ENCODE measurements at places on chromosomes 5 and 9. TPM values are rescaled to one million over a fixed set of nuclear protein-coding genes. Genes with fewer than 3 reads are reported as not detected.

GRCh38 chr5:170581211-170581610 is 77.4 kb downstream of the KCNIP1 start:
- no peak overlapping the region for H3K27ac ChIP-seq
- H3K4me1 ChIP-seq: no peaks in the 10 kb centered on the region
- no peak for DNase-seq

DNA sequence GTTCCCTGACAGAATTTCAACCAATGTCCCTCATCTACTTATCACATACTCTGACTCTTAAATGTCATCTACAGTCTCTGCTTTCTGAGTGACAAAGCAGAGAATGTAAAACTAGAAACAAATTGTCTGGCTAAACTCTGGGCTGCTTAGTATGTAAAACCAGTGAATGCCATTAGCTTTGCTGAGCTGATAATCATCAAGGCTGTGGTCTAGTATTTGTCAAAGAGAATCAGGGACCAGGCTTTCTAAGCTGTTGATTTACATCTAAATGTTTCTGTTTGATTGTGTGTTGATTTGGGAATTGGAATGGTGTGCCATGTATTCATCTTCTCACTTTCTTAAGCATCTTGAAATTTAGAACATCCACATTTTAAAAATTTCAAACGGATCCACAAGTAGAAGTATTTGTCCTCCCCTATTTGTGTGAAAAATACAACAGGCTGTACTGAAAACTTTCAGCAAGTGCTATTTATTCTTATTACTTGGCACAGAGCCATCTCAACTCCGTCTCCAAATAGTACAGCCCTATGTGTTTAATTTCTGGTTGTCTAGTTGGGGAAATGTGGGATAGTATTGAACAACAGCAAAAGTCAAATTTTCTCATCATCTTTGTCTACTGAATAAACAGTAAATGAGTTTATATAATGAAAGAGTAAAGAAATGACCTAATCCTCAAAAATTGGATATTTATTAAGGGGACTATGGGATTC is 251.5 kb downstream of the KCTD16 start:
- no peak overlapping the region for H3K27ac ChIP-seq
- no peaks in the 10 kb centered on the region for H3K36me3 ChIP-seq
- no peaks in the 10 kb centered on the region for H3K27me3 ChIP-seq
- DNase-seq: no peak
- H3K4me3 ChIP-seq: no peak overlapping the region
- no peaks in the 10 kb centered on the region for H3K4me1 ChIP-seq

GRCh38 chr5:124730381-124730780 is 16.1 kb downstream of the ZNF608 start:
- H3K27me3 ChIP-seq: no peaks in the 10 kb centered on the region
- DNase-seq: no peak
- no peak overlapping the region for H3K27ac ChIP-seq
- no peak overlapping the region for H3K4me3 ChIP-seq

DNA sequence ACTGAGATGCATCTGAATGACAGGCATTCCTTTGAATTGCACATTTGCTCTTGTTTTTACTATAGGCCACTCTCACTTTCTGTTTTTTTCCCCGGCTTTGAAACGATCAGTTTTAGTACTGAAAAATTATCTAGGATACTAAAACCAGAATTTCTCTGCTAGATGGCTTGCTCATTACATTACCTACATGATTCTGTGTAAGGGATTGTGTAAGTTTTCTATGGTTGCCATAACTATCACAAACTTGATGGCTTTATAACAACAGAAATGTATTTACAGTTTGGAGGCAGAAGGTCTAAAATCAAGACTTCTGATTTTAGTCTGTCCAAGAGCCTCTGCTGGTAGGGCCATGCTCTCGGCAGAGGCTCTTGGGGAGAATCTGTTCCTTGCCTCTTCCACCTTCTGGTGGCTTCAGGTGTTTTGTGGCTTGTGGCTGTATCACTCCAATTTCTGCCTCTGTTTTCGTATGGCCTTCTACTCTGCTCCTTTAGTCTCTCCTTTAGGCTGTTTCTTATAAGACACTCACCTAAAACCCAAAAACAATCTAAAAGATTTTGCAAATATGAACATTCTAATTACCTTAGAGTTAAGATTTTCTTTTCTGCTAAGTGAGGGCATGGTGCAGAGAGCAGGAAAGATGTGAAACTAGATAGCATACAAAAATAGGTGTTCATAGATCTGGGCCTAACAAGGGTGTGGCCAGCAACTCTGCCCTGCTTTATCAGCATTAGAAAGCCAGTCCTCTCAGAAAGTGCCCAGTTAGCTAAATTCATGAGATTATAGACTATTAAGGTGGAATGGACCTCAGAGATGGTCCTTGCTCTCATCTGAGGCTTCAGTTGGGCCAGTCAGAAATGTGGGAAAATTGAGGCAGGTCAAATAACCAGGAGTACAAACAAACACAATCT is 93.3 kb upstream of the CDKN2B start:
- H3K4me1 ChIP-seq: no peaks in the 10 kb centered on the region
- H3K27ac ChIP-seq: no peak overlapping the region
- no peak for DNase-seq
- no peaks in the 10 kb centered on the region for H3K36me3 ChIP-seq
- H3K27me3 ChIP-seq: no peaks in the 10 kb centered on the region
- no peak overlapping the region for H3K4me3 ChIP-seq

- H3K27ac ChIP-seq: no peak overlapping the region
- H3K36me3 ChIP-seq: no peaks in the 10 kb centered on the region
- peak overlapping the region; percentile 100 for H3K4me3 ChIP-seq
- no peak for DNase-seq
These were observed 2.1 kb downstream of the GTF3C4 start for GRCh38 chr9:132672413-132672690.

- no peaks in the 10 kb centered on the region for H3K36me3 ChIP-seq
- no peak for DNase-seq
- no peak overlapping the region for H3K27ac ChIP-seq
These were observed 331.6 kb upstream of the SLC30A5 start for GRCh38 chr5:68762201-68762600.

DNA sequence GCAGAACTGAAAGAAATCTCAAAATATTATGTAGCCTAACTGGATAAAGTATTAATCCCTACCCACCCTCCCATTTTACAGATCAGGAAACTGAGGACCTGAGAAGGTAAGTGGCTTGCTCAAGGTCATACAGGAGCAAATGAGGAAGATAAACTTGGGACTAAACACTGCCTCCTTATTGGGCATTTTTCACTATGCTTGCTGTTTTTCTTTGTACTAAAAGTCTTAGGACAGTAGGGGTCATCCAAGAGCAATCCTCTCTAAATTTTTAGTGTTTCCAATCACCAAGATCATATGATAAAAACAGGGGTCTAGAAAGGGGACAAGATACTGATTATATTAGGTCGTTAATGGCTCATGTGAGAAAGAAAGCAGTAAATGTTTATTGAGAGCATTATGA is 80.8 kb downstream of the RORB start:
- H3K36me3 ChIP-seq: no peaks in the 10 kb centered on the region
- no peaks in the 10 kb centered on the region for H3K4me1 ChIP-seq
- no peak overlapping the region for H3K4me3 ChIP-seq
- no peak overlapping the region for H3K27ac ChIP-seq
- DNase-seq: no peak

GRCh38 chr5:179504600-179505396 is 45.6 kb upstream of the RUFY1 start:
- no peaks in the 10 kb centered on the region for H3K36me3 ChIP-seq
- H3K27ac ChIP-seq: no peak overlapping the region
- H3K4me1 ChIP-seq: peaks cover 21% of the 10 kb centered on the region
- no peak overlapping the region for H3K4me3 ChIP-seq
- no peak for DNase-seq

DNA sequence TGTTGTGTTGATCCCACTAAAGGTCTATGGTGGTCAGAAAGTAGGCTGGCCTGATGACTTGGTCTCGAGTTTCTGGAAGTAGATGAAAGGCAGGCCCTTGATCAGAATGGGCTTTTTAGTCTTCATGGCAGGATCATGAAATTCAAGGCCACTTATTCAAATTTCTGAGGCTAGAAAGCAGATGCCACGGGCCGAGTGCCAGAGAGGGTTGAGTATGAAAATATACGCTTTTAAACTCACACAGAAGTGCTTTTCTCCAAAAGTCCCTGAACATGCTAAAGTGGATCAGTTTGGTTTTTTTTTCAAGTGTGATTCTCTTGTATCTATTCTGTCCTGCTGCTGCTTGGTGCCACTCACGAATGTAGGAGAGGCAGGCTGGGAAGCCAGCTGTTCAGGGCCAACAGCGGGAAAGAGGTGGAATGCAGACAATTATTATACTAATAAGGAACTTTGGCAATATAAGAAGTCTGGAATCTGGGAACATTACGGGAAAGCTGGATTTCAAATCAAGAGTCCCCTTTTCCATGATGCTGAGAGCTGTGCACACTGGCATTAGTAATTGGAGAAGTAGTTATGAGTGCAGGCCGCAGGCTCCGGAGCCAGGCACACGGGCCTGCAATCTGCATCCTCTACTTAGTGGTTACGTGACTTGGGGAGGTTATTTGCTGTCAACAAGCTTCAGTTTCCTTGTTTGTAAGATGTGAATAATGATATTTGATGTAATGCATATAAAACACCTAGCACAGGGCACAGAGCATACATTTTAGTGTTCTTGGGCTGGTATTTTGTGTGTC is 95.8 kb downstream of the LMNB1 start:
- DNase-seq: no peak
- no peak overlapping the region for H3K4me3 ChIP-seq
- no peaks in the 10 kb centered on the region for H3K36me3 ChIP-seq
- H3K4me1 ChIP-seq: peaks cover 8% of the 10 kb centered on the region
- H3K27ac ChIP-seq: no peak overlapping the region
- no peaks in the 10 kb centered on the region for H3K27me3 ChIP-seq

DNA sequence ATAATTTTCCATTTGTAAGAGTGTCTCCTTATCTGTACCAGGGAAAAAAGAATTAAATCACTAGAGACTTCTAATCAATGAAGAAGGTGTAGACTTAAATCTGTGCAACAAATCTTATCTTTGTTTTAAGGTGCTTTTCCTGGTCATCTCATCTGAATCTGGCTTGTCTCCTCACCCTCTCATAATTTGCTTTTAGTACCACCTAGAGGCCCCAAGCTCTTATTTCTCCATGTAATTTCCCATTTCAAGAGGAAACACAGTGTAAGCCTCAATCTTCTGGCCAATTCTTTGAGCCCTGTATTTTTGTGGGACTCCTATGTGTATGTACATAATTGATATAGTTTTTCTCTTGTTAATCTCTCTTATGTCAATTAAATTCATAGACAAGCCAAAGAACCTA is 1975.3 kb upstream of the CDH6 start:
- H3K4me1 ChIP-seq: no peaks in the 10 kb centered on the region
- H3K27me3 ChIP-seq: no peaks in the 10 kb centered on the region
- no peaks in the 10 kb centered on the region for H3K36me3 ChIP-seq
- H3K27ac ChIP-seq: no peak overlapping the region
- no peak overlapping the region for H3K4me3 ChIP-seq

DNA sequence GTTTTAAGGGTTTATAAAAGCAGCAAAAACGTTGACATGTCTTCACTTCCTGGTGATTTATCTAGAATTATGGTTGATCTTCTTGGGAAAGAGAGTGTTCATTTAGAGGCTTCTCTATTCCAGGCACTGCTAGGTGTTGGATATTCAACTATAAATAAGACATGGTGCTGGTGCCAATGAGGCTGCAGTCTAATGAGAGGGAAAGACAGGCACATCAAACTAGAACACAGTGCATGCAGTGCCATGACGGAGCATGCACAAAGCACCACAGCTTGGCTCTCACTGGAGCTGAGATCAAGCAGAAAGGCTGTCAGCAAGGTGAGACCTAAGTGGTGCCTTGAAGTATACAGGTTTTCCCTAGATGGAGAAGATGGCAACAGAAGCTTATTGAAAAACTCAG is 126.5 kb downstream of the RMI1 start:
- H3K27me3 ChIP-seq: peaks cover 9% of the 10 kb centered on the region
- H3K36me3 ChIP-seq: no peaks in the 10 kb centered on the region
- H3K4me3 ChIP-seq: no peak overlapping the region

GRCh38 chr9:93061791-93062763 is 3.6 kb downstream of the SUSD3 start:
- no peaks in the 10 kb centered on the region for H3K36me3 ChIP-seq
- no peaks in the 10 kb centered on the region for H3K27me3 ChIP-seq
- no peak overlapping the region for H3K4me3 ChIP-seq
- peak overlapping the region; percentile 74 for H3K27ac ChIP-seq
- peak; percentile 93 for DNase-seq
- H3K4me1 ChIP-seq: peaks cover 100% of the 10 kb centered on the region

DNA sequence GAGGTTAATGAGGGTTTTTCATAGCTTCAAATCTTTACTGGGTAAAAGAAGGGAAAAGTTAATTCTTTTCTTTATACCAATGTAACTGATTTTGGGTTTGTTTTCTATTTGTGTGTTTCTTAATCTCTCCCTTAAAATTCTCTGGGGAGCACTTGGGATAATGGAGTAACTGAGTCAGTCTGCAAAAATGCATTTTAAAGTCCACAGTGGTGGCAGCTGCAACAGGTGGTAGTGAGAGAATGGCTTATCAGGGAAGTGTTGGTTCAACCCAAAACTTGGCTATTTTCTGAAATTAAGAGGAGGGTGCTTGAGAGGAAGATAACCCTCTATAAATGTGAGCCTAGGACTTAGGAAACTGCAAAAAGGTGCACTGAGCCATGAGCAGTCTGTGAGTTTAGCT is 39.9 kb upstream of the ASTN2 start:
- no peak for DNase-seq
- H3K4me3 ChIP-seq: no peak overlapping the region
- H3K27ac ChIP-seq: no peak overlapping the region
- no peaks in the 10 kb centered on the region for H3K4me1 ChIP-seq
- peaks cover 5% of the 10 kb centered on the region for H3K27me3 ChIP-seq

DNA sequence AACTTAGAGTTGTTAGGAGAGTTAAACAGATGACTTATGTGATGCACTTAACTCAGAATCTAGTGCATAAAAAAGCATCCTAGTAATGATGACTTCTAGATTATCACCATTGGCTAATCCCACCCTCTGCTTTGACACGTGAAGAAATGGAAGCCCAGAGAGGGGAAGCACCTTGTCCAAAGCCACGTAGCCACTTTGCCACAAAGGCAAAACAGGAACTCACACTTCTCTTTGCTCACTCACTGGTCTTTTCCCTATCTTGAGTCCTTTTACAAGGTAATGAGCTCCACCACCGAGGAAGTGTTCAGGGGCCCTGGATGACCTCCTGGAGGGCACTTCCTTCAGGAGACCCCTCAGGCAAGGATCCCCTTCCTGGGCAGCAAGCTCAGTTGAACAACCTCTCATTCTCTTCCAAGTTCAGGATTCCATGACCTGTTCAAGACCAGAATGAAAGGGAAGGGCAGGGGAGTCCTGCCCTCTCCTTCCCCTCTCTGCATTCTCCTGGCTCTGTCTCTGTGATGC is 89.7 kb downstream of the HRH2 start:
- H3K27ac ChIP-seq: no peak overlapping the region
- H3K4me3 ChIP-seq: no peak overlapping the region
- H3K4me1 ChIP-seq: no peaks in the 10 kb centered on the region
- no peak for DNase-seq
- no peaks in the 10 kb centered on the region for H3K36me3 ChIP-seq
- H3K27me3 ChIP-seq: peaks cover 15% of the 10 kb centered on the region

GRCh38 chr5:57316798-57317327 is 143.0 kb downstream of the GPBP1 start:
- H3K27me3 ChIP-seq: no peaks in the 10 kb centered on the region
- no peak for DNase-seq
- no peaks in the 10 kb centered on the region for H3K4me1 ChIP-seq
- H3K4me3 ChIP-seq: no peak overlapping the region
- H3K27ac ChIP-seq: peak overlapping the region; percentile 47
- H3K36me3 ChIP-seq: no peaks in the 10 kb centered on the region

Gene AQP3
- total RNA-seq: 126 TPM

Gene HBEGF
- total RNA-seq: 7.0 TPM

Gene EDIL3
- 2.3 TPM for total RNA-seq

Gene BTNL9
- 85.1 TPM for total RNA-seq

Gene FBXO4
- 16.5 TPM for total RNA-seq
